ENCODE measurements at places on chromosomes 4 and X. TPM values are rescaled to one million over a fixed set of nuclear protein-coding genes. Genes with fewer than 3 reads are reported as not detected.

DNA sequence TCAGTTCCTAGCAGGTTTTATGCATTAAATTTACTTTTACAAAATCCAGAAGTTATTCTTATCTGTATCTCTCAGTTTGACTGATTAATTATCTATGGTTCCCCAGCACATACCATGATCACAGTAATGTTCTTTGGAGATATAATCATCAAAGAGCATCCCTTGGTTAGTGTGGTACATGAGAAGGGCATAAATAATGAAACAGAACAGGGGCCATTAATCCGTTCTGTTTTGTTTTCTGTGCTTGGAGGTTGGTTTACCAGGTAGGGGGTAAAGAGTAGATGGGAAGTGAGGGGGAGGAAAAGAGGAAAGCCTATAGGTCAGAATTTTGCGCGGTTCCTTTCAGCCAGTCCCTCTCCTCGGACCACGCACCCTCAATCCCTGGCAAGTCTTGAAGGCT is 718.7 kb upstream of the TENM3 start:
- no peak for DNase-seq

GRCh38 chr4:182671231-182671630 is 246.0 kb downstream of the DCTD start:
- DNase-seq: no peak

GRCh38 chrX:144732588-144732987 is 514.7 kb upstream of the SPANXN1 start:
- no peak for DNase-seq

DNA sequence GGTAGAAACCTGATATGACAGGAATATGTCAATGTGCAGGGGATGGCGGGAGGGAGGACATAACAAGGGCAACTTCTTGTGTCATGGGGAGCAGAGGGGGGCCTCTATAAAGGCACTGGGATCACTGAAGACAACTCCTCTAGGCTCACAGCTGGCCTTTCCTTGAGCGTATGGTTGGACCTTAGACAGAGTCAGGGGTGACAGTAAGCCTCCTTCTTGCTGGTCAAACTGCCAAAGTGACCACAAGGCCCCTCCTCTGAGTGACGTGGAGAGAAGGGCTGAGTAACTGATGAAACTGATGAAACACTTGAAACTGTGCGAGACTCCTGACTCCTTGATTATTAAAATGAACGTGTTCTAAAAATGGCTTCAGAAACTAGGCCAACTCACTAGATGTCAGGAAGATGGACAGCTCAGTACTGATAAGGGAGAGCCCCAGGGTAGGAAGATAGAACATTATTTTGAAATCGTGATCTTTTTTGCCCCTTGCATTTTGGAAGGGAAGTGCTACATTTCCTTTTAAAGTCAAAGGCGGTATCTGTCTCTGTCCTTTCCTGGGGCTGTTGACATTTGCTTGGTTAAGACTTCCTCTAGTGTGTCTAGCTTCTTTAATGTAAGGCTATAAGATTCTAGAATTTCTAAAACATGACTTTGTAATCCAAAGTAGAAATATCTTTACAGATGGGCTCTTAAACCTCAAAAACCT is 1.6 kb downstream of the RAB33A start:
- DNase-seq: no peak

DNA sequence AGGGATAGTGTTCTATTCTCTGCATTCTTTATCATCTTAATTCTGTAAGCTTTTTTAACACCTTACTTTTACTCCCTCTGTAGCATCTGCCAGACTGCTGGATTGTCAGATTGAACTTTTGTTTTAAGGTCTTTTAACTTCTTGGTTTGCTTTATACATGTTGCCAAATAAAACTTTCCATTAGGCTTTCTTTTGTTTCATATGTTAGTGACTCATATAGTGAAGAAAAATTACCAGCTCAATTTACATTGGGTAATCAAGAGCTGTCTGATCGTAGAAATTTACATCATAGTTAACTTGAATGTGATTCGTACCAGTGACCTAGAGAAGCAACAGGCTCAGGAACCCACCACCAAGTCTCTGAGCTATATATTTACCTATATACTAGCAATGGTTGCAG is 28.5 kb upstream of the KLHL4 start:
- DNase-seq: no peak

- DNase-seq: no peak
Measured at GRCh38 chrX:65642914-65643491, 24.5 kb upstream of the MSN start.

- no peak for DNase-seq
Measured at GRCh38 chr4:72938516-72938915, 131.0 kb downstream of the COX18 start.

GRCh38 chrX:9885150-9885549 is 82.0 kb upstream of the CLDN34 start:
- peak; percentile 21 for DNase-seq

DNA sequence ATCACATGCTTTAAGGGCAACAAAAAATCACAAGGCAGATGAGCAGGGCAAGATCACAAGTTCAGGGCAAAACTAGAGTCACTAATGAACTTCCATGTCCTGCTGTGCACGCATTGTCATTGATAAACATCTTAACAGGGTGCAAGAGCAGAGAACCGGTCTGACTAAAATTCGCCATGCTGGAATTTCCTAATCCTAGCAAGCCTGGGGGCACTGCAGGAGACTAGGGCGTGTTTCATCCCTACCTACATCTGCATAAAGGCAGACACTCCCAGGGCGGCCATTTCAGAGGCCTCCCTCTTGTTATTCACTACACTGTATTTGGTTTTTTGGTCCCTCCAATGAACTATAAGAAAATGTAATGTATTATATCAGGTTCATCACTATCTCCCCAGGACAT is 203.6 kb downstream of the ARHGEF9 start:
- DNase-seq: no peak

DNA sequence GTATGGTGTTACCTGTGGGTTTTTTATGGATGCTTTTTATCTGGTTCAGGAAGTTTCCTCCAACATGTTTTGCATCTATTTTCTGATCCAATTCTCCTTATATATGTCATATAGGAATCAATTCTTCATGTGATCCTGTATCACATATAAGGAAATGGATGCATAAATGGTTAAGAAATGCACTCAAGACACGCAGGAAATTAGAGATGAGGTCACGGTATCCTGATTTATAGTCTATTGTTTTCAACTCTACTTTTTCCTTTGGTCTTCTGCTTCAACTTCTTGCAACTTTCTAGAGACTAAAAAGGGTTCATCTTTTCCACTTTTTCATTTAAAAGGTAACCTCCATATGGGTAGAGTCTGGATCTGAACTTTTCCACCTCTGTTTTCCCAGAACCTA is 33.6 kb upstream of the IL13RA1 start:
- DNase-seq: no peak

Gene DAPP1
- total RNA-seq: 21.3 TPM

Gene PRRG3
- total RNA-seq: not detected

Gene ZIC3
- total RNA-seq: not detected

Gene SORBS2
- not detected for total RNA-seq
